Activated CD4-positive, alpha-beta memory T cell treated with anti-CD3 and anti-CD28 coated beads for 36 hours (primary cell): ENCODE measurements at places on chromosomes 1 and 21.

DNA sequence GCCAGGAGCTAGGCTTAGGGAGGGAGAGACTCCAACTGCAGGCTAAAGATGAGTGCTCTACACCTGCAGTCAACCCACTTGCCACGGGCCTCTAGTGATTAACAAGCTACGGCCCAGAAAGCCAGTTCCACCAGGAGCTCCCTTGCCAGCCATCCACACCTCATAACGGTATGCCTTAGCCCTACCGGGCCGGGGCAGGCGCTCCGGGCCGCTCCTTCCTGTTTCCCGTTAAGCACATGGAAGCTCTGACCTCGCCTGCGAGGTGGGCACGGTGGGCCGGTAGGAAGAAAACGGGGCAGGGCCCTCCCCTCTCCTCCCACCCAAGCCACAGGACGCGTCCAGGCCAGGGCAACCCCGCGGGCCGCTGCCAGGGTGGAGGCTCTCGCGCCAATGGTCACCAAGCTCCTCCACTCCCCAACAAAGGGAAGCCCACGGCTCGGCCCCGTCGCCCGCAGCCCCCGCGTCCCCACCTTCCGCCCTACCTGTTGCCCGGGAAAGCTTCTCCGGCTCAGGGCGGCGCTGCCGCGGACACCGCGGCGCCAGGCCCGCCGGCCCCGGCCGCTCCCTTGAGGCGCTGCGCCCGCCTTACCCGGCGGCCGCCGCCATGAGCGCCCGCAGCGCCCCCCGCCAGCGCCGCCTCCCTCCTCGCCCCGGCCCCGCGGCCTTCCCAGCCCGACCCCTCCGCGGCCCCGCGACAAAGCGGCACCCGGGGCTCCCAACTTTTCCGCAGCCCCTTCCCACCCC is 627 bp downstream of the CERS2 start:
- peak; percentile 54 for DNase-seq

DNA sequence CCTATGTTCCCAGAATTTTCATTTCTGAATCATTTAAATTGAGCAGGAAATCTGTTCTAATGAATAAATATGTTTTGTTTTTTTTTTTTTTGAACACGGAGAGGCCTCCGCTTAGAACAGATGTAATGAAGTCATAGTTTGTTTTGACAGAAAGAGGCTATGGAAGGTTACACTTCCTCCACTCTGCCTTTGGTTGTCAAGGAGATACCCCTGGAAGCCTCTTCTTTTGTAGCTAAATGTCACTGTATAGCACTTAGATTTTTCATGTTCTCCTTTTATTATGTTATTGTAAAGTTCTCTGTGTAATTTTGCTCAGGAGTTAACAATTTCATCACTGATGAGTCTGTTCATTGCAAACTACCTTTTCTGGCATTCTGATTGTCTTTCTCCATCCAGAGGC is 22.7 kb upstream of the GNG12 start:
- no peak for DNase-seq

DNA sequence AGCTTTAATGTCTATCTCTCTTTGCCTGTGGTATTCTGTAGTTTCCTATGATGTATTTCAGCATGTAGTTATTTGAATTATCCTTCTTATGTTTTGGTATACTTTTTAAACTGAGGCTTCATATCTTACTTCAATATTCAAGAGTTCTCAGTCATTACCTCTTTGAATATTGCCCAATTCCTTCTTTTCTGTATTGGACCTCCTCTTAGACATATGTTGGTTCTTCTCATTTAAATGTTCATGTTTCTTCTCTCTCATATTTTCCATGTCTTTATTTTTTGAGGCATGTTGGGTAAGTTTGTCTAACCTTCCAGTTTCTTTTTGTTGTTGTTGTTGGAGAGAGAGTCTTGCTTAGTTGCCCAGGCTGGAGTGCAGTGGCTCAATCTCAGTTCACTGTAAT is 140.6 kb downstream of the MRPS6 start:
- no peak for DNase-seq

- no peak for DNase-seq
Observed at GRCh38 chr1:108843390-108844137, 13.3 kb downstream of the AKNAD1 start.

DNA sequence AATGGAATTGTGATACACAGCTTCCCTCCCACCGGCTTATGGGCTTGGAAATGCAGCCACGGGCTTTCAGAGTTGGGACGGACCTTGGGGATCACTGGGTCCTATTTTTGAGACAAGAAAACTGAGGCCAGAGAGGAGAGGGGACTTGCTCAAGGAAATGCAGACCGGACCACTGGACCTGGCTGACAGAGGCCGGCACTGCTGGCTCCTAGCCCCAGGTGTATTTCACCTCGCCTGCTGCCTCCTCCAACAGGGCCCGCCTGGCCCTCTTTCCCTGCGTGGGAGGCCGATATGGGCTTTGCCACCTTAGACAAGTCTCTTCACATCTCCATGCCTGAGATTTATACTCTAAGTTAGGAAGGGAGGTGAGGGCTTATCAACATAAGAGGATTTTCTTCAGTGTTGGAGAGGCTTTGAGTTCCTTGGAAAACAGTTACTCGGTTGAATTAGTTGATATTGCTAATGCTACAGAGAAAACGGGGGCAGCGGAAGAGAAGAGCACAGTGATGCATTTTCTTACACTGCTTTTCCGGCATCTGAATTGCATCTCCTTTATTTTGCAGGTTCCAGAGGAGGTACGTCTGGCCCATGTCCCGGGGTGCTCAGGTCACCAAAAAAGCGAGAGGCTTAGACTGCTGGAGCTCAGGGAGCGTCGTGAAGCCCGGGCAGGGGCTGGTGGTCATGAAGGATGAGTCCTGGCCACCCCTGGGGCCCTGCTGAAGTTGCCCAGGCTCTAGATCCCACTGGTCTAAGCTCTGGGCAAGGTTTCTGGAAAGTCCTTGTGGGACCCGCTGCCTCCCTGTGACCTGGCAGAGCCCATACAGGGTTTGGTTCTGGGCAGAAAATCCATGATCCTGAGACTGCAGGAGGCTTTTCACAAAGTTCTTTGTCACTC is 44.7 kb downstream of the CAPN2 start:
- no peak for DNase-seq

DNA sequence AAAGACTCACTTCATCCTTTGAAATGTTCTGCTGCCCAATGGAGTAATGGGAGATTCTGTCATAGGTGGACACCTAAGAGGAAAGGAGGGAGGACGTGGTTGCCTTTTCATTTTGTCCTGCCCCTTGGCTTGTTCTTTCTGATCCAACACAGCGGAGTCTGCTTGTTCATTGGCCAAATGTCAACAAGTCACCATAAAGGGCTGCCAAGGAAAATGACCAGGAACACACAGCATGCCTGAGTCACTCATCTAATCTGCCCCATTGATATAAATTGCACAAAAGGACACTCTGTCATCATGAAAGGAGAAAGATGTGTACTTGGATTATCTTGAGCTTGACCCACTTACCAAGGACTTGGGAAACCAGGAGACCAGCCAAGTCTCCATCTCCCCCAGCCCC is 422.9 kb downstream of the SETD4 start:
- DNase-seq: no peak

- no peak for DNase-seq
Observed at GRCh38 chr1:105785021-105785420, 1271.5 kb upstream of the PRMT6 start.

- peak; percentile 42 for DNase-seq
Observed at GRCh38 chr1:168320800-168321450, 40.2 kb downstream of the TBX19 start.

- DNase-seq: no peak
Observed at GRCh38 chr1:155079210-155079486, 511 bp downstream of the EFNA3 start.

- peak; percentile 48 for DNase-seq
Observed at GRCh38 chr1:67479146-67479891, 49.1 kb upstream of the SERBP1 start.
